ENCODE measurements at places on chromosomes 5 and 9. TPM values are rescaled to one million over a fixed set of nuclear protein-coding genes. Genes with fewer than 3 reads are reported as not detected.

Gene SPATA31E1
- not detected for total RNA-seq

Gene IL9
- total RNA-seq = not detected

Gene PCDHGA3
- not detected for total RNA-seq

Gene SLC1A1
- not detected for total RNA-seq

Gene TNFSF15
- 2.1 TPM for total RNA-seq

Gene PCDHB4
- not detected for total RNA-seq

Gene LVRN
- total RNA-seq = not detected

Data from activated naive CD4-positive, alpha-beta T cell treated with anti-CD3 and anti-CD28 coated beads, Interleukin-2, amount 10 ng/mL, durations not matched to agents 5 hours and 36 hours (primary cell).